ENCODE measurements at places on chromosomes 6 and 20. TPM values are rescaled to one million over a fixed set of nuclear protein-coding genes. Genes with fewer than 3 reads are reported as not detected.

Gene GTF3C6
- 30.7 TPM for total RNA-seq

Gene MICB
- 24.3 TPM for total RNA-seq

Gene STMND1
- not detected for total RNA-seq

Gene SMLR1
- not detected for total RNA-seq

Gene ZSCAN31
- total RNA-seq = 11.6 TPM

Gene CENPW
- 12.2 TPM for total RNA-seq

Data from vein endothelial cell (primary cell).